ENCODE measurements at places on chromosomes 11 and 22. TPM values are rescaled to one million over a fixed set of nuclear protein-coding genes. Genes with fewer than 3 reads are reported as not detected.

Gene EIF3D
- 336 TPM for total RNA-seq

Gene MIOX
- not detected for total RNA-seq

Gene CARD10
- total RNA-seq, result 5.8 TPM

Gene RAG2
- not detected for total RNA-seq

Gene BEST1
- total RNA-seq, result 3.4 TPM

Gene TRIM29
- not detected for total RNA-seq

Gene STIP1
- total RNA-seq, result 142 TPM

Gene TNNT3
- 0.81 TPM for total RNA-seq

Gene CCDC89
- 7.9 TPM for total RNA-seq

Gene BTBD10
- total RNA-seq, result 56.3 TPM

Gene IFITM2
- 88.1 TPM for total RNA-seq

Gene WT1
- 46.6 TPM for total RNA-seq

Gene HOATZ
- not detected for total RNA-seq

Gene SLC22A6
- total RNA-seq, result not detected

Gene SMIM38
- total RNA-seq, result 0.09 TPM

Gene ANO3
- 0.98 TPM for total RNA-seq

Gene CADM1
- total RNA-seq, result 0.45 TPM

Gene PAMR1
- total RNA-seq, result 278 TPM

Gene XKR3
- total RNA-seq, result not detected

Gene RBMXL2
- not detected for total RNA-seq

Data from fibroblast of the aortic adventitia (primary cell).